ENCODE measurements at places on chromosomes 5 and 9.

GRCh38 chr5:80408484-80409366 lies 861 bp downstream of the ZFYVE16 start:
- no peak for DNase-seq

GRCh38 chr5:132476876-132477781 lies 13.4 kb downstream of the IRF1 start:
- no peak for DNase-seq

GRCh38 chr9:79403495-79403894 lies 168.3 kb upstream of the TLE4 start:
- DNase-seq = no peak

DNA sequence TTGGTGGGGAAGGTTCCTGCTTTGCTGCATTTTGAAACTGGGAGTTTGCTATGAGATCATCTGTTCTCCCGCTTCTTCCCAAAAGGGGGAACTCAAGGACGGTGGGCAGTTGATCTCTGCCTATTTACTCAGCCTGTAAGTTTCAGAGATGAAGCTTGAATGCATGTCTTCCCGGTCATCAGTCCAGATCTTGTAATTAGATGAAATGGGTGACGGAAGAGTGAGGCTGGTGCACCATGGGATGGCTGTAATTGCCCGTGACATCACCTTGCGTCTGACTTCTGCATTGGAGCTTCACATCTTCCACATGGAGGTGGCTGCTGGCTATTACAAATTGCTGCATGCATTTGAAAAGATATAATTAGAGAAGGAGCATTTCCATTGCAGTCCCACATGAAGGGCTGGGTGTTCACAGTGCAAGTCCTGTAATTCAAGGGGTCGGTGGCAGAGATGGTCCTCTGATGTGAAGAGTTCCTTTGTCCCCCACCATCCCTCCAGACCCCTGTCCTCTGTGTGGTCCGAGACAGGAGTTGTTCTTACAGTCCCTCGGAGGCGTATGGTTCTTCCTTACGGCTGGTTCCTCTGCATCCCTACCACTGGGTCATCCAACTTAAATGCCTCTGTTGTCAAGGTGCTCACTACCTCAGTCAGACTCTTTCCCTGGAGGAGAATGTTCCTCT lies 72.9 kb downstream of the ZNF618 start:
- no peak for DNase-seq

DNA sequence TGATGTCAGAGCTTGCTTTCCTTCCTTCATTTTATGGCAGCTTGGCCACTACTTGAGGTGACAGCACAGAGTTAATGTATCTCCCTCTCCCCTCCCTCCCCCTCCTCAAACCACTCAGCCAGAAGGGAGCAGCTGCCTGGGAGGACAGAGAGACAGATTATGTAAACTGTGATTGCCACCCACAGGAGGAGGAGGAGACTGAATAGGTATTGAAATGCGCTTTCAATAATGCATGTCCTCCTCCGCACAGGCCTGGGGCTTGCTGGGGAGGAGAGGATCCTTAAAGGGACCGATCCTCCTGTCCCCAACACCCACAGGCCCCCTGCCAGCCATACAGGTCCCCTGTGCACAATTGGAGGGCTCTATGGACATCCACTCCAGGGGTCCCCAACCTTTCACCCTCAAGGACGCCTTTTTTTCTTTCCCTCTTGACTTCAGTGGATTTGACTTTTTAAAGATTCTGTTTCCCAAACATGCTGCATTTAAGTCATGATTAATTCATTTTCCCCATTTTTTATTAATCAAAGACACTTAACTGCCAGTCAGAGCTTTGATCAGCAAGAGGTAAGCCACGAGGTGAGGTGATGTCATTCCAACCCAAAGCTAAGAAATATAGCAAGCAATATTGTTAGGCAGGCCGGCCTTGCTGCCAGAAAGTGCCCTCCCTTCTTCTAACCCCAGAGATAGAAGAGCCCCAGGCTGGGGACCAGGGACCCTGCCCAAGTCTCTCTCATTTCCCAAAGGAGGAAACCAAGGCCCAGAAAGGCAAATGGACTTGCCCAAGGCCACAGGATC lies 47.5 kb upstream of the CPLX2 start:
- no peak for DNase-seq

GRCh38 chr5:102625468-102625867 lies 126.7 kb upstream of the SLCO6A1 start:
- DNase-seq = no peak

DNA sequence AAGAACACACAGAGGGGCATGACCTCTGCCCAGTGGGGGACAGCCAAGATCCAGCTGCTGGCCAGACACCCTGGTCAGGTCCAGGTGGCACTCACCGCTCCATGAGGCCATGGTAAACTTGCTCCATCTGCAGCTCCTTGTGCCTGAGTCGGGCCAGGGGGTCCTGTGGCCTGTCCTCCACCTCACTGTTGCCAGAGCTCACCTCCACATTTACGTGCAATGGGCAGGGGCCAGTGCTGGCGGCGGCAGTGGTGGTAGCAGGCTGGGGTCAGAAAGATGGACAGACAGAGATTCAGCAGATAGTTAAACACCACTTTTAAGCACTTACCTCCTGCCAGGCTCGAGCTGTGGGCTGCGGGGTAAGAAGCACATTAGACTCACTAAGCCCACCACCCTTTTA lies 28.0 kb downstream of the AKNA start:
- no peak for DNase-seq

- DNase-seq = no peak
These were observed 105.6 kb downstream of the PLCXD3 start for GRCh38 chr5:41404757-41405156.

DNA sequence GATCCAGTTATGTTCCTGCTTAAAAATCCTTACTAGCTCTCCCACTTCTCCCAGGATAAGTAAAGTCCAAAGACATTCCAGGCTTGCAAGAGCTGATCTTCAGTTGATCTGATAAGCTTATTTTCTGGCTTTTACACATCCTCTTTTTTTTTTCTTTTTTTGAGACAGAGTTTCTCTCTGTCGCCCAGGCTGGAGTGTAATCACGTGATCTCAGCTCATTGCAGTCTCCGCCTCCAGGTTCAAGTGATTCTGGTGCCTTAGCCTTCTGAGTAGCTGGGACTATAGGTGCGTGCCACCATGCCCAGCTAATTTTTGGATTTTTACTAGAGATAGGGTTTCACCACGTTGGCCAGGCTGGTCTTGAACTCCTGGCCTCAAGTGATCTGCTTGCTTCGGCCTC lies 37.3 kb upstream of the PTPN3 start:
- DNase-seq = no peak

GRCh38 chr5:10046676-10047075 lies 203.0 kb downstream of the ATPSCKMT start:
- no peak for DNase-seq

Measured in NCI-H2081 treated with DMSO at 0.1 percent for 48 hours (cell line).